Stimulated activated CD4-positive, alpha-beta T cell treated with anti-CD3 and anti-CD28 coated beads, Interleukin-15, amount 100 ng/mL, for 1 hour (primary cell): ENCODE measurements at places on chromosomes 4 and X.

GRCh38 chr4:156516698-156517097, 454.9 kb downstream of the PDGFC start:
- DNase-seq, result no peak

DNA sequence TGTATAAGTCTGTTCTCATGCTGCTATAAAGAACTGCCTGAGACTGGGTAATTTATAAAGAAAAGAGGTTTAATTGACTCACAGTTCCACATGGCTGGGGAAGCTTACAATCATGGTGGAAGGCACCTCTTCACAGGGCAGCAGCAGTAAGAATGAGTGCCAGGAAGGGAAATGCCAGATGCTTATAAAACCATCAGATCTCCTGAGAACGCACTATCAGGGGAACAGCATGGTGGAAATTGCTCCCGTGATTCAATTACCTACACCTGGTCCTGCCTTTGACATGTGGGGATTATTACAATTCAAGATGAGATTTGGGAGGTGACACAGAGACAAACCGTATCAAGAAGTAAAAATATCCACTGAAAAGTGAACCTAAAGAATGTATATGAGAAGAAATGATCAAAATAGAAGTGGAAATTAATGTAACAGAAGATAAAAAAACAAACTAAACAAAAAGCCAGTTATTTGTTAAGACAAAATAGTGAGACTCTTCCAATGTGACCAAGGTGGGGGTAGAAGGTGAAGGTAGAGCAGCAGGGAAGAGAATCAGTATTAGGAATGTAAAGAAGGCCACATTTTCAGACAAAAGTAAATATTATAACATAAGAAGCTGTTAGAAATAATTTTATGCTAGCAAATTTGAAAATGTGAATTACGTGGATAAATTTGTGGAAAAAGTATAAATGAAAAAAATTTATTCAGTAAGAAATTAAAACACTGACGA, 372.9 kb downstream of the NKX6-1 start:
- DNase-seq, result no peak

DNA sequence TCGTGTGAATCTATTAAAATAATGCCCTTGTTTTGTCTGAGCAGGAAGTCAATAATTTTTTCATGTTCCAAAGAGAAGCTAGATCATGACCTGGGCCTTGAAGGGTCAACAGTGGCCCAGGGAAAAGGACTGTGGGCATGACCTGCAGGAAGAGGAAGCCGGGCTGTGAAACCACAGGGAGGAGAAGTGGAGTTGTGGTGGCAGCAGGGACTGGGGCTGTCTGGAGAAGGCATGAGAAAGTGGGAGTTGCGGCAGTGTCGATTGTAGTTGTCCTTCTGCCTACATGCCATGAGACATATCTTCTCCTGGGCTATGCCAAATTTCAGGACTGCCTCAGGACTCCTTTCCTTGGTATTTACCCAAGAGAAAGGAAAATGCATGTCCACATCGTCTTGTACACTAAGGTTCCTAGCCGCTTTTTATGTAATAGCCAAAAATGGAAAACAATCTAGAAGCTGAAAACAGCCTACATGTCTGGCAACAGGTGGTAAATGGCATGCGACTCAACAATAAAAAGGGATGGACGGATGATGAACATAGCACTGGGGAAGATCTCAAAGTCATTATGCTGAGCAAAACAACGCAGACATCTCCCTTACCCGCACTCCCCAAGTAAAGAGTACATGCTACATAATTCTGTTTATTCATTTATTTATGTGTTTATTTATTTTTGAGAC, 13.6 kb upstream of the PTTG2 start:
- DNase-seq, result no peak

- DNase-seq, result no peak
Observed at GRCh38 chr4:85724791-85725563, 250.0 kb downstream of the ARHGAP24 start.

DNA sequence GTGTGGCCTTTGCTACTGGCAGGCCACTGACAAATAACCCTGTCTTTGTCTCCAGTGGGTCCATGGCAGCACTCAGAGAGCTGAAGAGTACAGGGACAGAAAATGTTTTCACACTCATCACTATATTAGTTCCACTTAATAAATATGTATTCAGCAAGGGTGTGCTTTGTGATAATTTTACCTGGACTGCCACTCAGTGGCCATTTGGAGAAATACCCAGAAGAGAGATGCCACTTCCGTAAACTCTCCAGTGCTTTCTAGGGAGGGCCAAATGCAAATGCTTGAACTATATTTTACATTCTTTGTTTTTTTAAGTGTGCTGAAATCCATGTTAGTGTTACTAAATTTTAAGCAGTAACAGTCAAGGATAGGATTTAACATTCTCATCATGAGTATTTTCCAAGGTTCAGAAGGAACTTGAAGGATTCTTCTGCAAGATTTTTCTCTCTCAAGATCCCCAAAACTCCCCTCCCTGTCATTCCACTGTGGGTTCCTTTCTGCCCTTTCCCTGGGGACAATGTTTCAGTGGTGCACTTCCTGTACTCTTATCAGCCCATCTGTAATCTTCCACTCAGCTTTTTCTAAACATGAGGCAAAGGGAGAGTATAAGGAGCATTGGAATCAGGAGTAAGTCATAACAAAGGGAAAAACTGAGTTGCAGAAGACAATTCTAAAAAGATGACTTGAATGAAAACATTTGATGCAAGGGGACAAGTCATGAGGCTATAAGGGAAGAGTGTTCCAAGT, 46.0 kb downstream of the TFDP3 start:
- no peak for DNase-seq
